Urinary bladder (tissue), 4 donors: ENCODE measurements at places on chromosomes 6 and 20. TPM values are rescaled to one million over a fixed set of nuclear protein-coding genes. Genes with fewer than 3 reads are reported as not detected.

Gene CTCFL
- total RNA-seq = not detected

- no peak for DNase-seq
Observed at GRCh38 chr6:22281341-22282085, 15.3 kb downstream of the PRL start.

- DNase-seq = no peak
Observed at GRCh38 chr20:15320941-15321340, 983.5 kb upstream of the FLRT3 start.

Gene TRERF1
- total RNA-seq = 12.1 TPM

Gene NKX2-2
- total RNA-seq = not detected

GRCh38 chr6:52641826-52642225 is 29.1 kb upstream of the TMEM14A start:
- DNase-seq = no peak

DNA sequence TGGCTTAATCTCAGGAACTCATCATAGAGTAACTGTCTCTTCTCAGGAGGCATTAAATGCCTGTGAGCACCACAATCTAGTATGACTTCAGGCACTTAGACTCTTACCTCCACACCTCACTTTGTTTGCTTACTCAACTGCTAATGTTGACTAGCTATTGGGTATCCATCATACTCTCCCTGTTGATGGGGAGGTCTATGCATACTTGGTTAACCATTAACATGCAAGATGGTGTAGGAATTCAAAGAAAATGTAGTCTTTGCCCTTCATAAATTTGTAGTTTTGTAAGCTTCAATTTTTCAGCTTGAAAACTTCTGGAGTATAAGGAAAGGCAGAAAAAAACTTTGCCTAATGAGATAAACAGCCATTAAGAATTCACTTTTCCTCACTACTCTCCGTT is 501.0 kb upstream of the MARCKS start:
- DNase-seq = no peak
